Panc1 (cell line): ENCODE measurements at places on chromosomes 12 and 14.

DNA sequence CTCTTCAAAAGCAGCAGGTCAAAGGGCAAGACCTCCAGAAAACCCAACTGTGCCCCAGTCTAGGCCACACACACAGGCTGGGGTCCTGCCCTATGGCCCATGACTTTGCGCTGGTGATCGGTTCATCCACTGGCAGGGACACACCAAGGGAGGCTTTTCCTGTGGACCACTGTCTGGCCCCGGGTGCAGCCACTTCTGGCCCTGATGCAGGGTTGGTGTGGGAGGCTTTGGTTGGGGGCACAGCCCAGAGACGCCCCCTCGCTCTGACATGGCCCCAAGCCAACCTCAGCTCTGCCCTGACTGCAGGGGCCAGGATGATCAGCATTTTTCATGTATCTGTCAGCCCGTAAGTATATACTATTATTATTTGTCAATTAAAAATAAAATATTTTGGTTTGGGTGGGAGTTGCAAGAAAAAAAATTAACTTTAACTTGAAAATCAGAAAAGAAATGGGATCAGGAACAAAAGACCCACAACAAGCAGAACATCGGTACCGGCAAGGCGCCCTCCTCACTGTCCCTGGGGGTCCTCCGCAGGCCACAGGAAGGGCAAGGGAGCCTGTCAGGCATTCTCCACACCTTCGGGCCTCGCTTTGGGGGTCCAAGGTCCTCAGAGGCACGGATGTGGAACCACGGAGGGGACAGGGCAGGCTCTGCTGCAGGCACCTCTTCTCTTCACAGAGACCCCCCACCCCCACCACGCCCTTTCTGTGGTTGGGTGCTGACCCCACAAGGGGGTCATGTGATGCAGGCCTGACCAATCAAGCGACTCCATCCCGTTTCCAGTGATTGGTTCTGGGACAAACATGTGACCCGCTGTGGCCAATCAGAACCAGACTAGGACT is 181.5 kb upstream of the SFSWAP start:
- DNase-seq = no peak

DNA sequence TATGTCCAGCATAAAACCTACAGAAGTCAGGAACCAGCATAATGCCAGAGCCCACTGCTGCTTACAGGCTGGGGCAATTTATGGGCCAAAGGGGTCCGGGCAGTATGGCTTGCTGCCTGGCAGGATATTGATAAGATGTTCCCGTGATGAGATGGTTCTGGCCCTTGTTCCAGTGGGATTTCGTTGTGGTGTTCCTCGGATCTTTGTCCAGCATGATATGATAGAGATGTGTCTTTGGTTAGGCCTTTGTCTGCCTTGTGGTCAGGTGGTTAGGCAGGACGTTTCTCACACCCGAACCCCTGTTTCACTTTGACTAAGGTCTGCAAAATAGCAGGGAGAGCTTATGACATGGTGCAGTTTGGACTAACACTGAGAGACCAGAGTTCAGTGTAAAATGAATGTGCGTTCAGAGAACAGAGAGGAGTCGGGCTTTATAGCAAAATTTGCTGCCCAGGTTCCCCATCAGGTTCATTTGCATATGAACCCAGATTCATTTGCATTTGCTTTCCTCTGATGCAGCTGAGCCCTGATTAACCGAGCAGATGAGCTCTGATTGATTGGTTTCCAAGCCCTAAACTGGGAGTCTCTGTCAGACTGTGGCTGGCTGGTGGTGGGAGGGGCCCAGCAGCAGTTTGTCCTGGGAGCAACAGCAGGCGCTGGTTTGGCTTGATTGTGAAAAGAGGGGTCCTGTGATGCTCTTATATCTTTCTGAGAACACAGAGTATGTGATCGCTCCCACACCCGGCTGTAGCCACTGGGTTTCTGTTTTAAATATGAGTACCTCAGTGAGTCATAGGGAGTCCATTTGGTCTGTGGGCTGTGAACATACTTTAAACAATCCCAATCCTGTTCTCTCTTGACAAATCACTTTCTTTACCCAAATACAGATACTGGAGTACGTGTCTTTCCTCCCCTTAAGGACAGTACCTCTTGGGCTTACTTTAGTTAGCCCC is 156.3 kb upstream of the PZP start:
- DNase-seq = no peak

DNA sequence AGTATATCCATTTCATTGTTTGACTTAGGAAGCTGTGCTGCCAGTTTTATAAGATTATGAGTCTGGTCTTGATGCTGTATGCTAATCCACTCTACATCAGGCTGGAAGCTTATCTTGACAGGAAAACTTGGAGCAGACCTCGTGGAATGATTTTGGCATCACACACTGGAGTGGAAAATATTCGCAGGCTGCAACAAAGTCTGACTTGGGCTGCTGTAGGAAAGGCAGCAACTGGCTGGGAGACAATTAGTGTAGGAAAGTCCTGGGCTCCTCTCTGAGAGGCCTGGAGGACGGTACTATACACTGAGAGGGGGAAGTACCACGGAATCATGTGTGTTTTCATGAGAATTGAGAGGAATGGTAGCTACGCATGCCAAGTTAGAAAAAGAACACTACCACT is 383.7 kb downstream of the ETNK1 start:
- no peak for DNase-seq

- no peak for DNase-seq
Observed at GRCh38 chr14:23421594-23421993, 13.5 kb upstream of the MYH6 start.

DNA sequence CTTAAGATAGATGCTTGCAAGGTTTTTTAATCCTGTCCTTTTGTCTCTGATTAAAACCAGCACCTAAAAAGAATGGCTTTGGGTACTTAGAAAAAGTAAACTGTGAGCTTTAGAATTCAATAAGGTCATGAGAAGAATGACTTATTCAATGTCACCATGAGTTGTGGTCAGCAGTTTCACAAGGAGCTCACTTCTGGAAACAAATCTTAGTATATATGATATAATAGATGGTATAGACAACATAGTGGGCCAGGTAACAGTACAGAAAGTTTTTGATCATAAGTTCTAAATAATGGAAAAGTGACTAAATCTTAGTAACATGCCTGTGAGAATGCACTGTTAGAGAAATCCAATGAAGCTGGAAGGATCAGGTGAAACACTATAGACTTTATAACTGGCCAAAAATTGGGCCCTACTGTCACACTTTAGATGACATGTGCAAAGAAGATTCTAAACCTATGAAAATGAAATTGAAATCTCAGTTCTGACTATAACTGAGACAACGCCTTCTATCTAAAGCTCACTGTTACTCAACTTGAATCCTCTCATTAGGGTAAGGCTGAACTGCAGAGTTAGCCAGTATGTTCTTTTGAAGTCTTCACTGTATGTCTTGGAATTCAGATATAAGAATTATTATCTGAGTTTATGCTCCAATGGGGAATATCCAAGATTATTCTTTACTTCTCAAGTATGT is 42.4 kb upstream of the RAD51AP1 start:
- DNase-seq = no peak

DNA sequence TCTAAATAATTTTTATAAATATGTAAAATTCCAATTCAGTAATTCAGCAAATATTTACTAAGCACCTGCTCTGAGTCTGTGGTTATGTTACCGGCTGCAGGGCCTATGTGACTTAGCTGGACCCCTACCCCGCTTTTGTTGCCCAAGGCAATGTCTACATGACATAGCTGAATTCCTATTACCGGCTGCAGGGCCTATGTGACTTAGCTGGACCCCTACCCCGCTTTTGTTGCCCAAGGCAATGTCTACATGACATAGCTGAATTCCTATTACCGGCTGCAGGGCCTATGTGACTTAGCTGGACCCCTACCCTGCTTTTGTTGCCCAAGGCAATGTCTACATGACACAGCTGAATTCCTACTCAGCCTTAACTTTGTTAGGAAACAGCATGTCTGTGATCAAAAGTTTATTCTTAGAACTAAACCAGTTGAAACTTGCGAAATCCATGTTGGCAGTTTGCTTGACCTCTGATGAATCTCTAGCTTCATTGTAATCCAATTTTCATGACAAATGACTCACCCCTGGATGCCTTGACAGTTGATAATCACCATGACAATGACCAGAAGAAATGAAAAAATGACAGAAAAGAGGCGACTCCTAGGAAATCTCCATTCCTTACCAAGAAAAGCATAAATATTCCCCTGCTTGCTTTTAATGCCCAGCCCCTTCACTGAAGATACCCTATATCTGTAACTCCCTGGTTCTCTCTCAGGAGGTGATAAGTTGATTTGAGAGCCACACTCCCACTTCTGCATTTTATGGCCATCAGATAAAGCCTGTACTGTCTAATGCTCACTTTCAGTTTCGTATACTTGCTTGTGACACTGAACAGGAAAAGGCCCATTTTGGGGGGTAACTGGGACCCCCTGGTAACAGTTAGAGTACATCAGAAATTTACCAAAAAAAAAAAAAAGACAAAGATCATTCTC is 148.4 kb upstream of the SYT10 start:
- DNase-seq = no peak
